ENCODE measurements at places on chromosomes 5 and 9.

DNA sequence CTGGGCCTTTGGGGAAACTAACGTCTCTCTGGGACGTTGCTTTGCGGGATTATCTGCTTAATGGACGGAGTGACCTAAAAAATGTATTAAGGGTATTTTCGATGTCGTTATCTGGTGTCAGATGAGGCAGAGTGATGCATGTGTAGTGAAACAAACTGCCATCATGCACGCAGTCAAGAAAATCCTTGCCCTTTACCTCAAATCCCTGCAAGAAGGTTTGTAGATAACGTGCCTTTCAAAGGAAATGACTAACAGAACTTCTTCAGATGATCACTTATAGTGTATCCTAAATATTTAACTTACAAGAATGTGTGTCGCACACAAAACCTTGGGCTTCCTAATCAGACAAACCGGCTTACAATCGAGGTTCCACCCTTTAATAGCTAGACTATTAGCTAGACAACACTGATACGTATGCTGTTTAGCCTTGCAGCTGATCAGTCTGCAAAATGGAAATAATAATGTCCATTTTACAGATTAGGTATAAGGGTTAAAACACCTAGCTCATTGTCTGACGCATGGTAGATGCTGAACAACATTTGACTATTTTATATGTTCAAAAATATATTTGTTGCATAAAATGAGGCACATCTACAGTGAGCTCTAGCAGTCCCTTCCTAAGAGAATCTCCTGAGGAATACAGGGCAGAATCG lies 541 bp upstream of the TBCA start:
- DNase-seq = no peak

DNA sequence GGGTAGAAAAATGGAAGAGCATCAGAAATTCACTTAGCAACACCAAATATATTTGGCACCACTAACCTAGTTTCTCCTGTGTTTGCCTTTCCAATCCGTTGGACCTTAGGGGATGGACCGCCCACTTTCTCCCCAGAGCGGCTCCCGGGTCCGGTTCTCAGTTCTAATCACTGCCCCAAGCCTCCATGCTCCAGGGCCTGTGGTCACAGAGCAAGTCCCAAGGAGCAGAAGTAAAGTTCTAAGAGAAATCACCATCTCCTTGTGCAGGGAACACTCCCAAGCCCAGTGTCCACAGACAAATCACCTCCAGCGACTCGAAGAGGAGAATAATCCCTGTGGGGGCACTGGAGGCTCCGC lies 728 bp upstream of the SLC1A1 start:
- no peak for DNase-seq

GRCh38 chr5:180755601-180756000 lies 15.7 kb upstream of the OR2Y1 start:
- no peak for DNase-seq

DNA sequence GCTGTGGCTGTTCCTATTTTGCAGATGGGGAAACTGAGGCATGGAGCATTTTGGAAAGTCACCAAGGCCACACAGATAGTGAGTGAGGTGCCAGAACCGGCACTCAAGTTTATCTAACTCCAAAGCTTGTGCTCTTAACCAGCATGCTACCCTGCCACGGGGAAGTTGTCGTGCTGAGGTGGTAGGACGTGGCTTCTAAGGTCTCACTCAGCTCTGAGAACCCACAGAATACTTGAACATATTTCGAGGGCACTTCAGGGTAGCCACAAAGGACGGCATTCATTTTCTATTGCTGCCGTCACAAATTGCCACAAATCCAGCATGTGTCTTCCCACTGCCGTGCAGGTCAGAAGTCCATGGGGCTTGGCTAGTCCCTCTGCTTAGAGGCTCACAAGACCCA lies 116.7 kb downstream of the OLFM1 start:
- no peak for DNase-seq

DNA sequence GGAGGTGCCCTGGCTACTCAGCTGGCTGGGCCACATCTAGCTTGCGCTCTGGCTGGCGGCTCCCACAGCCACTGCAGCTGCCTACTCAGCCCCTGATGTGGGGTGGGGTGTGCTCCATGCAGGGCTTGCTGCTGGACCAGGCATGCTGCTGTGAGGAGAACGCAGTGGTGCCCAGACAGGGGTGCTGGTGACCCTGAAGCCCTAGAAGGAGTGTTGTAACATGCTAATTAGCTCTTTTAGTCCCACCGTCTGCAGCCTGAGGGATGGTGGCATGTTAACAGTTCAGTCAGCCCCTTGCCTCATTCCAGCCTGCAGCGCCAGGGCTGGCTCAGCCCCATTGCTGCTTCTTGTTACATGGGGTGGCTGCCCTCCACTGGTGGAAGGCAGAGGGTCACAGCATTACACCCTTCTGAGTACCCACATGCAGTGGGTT lies 642.3 kb downstream of the DMRTA1 start:
- DNase-seq = no peak

Data from suppressor macrophage treated with lipopolysaccharide for 4 hours (primary cell).